Progenitor cell of endocrine pancreas (in vitro differentiated cells): ENCODE measurements at places on chromosomes 6 and 20. TPM values are rescaled to one million over a fixed set of nuclear protein-coding genes. Genes with fewer than 3 reads are reported as not detected.
A peak's percentile ranks its signal among the peaks of the same experiment; 100 is the strongest.

GRCh38 chr6:43376551-43376981 is 7.1 kb upstream of the ZNF318 start:
- no peak for DNase-seq

DNA sequence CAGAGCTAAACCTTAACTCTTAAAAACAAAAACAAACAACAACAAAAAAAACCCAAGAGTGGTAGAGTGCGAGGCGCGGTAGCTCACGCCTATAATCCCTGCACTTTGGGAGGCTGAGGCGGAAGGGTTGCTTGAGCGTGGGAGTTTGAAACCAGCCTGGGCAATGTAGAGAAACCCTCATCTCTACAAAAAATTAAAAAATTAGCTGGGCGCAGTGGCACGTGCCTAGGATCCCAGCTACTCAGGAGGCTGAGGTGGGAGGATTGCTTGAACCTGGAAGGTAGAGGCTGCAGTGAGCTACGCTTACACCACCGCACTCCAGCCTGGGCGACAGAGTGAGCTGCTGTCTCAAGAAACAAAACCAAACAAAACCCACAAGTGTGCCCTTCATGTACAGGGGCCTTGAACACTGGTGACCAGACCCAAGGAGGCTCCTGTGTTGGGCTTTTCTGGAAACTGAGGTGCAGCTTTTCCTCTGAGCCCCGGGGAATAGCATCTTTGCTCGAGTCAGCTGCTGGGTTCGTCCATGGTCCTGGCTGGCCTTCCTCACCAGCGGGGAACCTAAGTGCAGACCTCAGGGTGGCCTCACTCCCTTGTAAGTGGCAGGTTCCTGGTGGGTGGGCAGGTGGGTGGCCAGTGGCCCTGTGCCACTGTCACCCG is 39.9 kb downstream of the PYGB start:
- DNase-seq: no peak

The AGPAT1 gene
- total RNA-seq: 94.1 and 102 TPM in 2 replicates

DNA sequence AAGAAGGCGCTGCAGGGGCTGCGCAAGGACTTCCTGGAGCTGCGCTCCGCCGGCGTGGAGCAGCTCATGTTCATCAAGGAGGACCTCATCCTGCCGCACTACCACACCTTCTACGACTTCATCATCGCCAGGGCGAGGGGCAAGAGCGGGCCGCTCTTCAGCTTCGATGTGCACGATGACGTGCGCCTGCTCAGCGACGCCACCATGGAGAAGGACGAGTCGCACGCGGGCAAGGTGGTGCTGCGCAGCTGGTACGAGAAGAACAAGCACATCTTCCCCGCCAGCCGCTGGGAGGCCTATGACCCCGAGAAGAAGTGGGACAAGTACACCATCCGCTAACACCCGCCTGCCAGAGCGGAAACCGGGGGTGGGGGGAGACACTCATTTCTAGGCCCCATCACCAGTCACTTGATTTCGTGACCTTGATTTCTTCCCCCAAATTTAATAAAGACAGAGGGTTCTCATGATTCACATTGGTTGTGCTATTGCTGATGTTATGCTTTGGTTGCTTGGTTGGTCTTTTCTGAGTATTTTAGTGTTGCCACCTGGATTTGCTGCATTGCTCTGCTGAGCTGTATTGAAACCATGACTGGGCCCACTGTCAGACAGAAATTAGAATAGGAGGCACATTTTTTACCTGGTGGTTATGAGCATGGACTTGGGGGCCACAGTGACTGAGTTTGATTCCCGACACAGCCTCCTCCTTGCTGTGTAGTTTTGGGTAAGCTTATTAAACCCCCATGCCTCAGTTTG is 1.5 kb downstream of the FAM50B start:
- no peak for DNase-seq

DNA sequence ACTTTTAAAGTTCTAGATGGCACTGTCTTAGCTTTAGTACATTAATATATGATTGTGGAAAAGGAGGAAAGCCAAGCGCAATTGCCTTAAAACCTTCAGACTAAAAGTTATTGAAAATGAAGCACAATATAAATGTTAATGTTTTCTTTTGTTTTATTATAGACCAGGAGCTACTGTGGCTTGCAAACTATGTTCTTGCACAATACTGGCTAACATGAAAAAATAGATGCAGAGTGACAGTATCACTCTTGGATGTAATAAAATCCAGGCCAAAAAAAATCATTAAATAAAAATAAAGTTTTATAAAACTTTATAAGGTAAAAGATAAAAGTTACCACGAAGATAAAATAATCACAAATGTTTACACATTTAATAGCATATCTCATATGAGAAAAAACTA is 18.3 kb upstream of the PLN start:
- DNase-seq: no peak

The OR12D3 gene
- not detected in 2 replicates for total RNA-seq

DNA sequence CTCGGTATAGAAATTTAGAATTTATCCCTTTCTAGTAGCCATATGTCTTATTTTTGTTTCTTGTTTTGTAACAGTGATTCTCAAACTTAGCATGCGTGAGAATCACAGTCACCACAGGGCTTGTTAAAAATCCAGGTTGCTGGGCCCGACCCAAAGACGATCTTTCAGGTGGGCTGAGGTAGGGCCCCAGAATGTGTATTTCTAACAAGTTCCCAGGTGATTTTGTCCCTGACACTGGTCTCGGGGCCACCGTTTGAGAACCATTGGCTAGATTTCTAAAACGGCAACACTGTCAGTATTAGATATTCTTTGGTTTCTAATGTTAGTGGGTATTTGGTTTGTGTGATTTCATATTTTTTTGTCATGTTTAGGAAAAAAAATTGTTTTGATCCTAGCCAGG is 9.9 kb downstream of the PFDN4 start:
- no peak for DNase-seq

The SNX21 gene
- 12.2 and 13.1 TPM in 2 replicates for total RNA-seq

GRCh38 chr6:157184202-157185015 is 138.9 kb downstream of the TMEM242 start:
- peak; percentile 58 for DNase-seq

GRCh38 chr6:157445277-157446009 is 64.5 kb downstream of the ZDHHC14 start:
- no peak for DNase-seq

The SLC26A8 gene
- total RNA-seq: not detected in 2 replicates

- no peak for DNase-seq
These were observed 93.6 kb downstream of the RREB1 start for GRCh38 chr6:7201444-7201731.

The CAPN11 gene
- total RNA-seq: not detected in 2 replicates

DNA sequence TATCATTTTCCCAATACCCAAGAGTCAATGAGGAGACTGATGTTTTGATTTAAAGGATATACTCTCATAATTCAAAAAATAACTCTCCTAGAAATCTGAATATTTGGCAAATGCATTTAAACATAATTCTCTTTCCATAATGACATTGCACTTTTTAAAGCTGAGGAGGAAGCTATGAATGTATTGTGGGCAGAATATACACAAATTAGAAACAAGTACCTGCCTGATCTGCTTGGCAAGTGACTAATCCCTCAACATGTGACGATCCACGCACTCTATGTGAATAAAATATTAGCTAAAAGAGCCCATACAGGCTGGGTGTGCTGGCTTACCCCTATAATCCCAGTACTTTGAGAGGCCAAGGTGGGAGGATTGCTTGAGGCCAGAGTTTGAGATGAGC is 88.3 kb upstream of the CCDC28A start:
- no peak for DNase-seq

The PPP1R16B gene
- not detected in 2 replicates for total RNA-seq

The SF3B5 gene
- total RNA-seq: 115 and 116 TPM in 2 replicates

GRCh38 chr6:53112404-53112803 is 36.2 kb downstream of the GCM1 start:
- DNase-seq: no peak

The IYD gene
- total RNA-seq: 0.22 and 0.38 TPM in 2 replicates

DNA sequence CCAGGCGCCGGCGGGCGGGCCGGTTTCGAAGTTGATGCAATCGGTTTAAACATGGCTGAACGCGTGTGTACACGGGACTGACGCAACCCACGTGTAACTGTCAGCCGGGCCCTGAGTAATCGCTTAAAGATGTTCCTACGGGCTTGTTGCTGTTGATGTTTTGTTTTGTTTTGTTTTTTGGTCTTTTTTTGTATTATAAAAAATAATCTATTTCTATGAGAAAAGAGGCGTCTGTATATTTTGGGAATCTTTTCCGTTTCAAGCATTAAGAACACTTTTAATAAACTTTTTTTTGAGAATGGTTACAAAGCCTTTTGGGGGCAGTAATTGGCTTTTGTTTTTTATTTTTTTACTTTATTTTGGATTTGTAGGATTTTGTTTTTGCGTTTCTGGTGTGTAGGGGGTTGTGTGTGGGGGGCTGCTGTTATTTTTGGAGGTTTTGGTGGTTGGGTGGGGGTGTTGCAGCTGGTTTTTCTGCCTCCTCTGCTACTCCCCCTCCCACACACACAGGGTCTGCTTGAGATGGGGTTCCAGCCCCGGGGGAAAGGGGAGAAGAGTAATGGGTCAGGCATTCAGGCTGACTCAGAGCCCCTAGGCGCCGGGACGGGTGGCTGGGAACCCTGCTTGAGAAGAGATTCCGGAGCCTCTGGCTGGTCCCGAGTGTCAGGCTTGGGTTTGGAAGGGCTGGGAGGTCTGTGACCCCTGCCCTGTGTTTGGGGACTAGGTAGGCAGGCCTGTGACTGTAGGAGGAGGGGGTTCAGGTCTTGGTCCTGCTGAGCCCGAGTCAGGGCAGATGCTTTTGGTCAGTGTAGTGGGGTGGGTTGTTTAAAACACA is 2.0 kb downstream of the CEBPB start:
- DNase-seq: peak; percentile 64

- no peak for DNase-seq
These were observed 491.3 kb upstream of the GJE1 start for GRCh38 chr6:141641406-141641805.

DNA sequence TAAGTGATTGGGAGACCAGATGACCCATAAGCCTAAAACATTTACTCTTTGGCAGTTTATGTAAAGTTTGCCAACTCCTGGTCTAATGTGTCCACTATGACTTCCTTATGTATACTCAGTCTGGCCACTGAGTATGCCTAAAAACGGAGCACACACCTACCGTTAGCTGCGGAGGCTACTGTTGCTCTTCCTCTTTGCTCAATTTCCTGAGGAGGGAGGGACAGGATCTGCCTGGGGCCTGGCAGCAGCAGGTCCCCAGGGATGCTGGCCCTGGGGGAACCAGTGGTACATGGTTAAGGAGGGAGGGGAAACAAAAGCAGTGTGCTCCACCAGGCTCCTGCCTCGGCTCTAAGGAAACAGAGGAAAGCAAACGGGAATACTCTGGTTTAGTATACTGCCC is 113.5 kb downstream of the CDYL start:
- DNase-seq: no peak

DNA sequence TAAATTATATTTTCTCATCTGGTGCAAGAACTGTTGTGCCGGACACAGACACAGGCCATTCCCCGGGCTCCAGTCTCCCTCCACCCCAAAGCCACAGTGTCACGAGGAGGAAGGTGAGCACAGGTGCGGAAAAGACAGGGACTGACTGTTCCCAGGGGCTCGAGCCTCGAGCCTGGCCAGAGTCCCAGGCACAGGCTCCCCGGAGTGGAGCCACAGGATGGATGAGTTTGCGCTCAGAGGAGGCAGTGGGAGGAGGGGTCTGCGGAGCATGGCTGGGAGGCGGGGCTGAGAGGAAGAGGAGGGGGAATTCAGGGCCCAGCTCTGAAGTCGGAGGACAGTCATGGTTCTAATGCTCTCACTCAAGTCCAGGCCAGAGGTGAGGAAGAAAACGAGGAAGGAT is 284.8 kb downstream of the SMOC2 start:
- DNase-seq: no peak

The RNF182 gene
- total RNA-seq: 1.9 and 2.5 TPM in 2 replicates

DNA sequence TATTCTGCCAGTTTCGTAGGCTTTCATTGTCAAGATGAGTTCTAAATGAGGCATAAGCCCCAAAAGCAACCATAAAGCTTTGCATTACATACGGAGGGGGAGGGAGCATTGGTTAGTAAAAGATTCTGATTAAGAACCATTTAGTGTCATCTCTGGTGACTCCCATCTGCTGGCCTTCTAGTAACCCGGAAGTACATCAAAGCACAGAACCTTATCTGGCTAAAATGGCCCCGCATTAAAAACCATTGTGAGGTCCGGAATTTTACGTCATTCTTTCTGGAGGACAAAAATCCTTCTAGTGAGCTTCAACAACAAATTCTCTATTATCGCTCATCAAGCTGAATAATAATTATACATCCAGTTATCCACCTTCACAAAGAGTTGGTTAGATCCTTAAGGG is 37.8 kb downstream of the METTL24 start:
- DNase-seq: no peak

The BEND6 gene
- 0.46 and 0.64 TPM in 2 replicates for total RNA-seq

GRCh38 chr20:11195899-11196558 is 522.2 kb upstream of the JAG1 start:
- no peak for DNase-seq

GRCh38 chr6:13841936-13842335 is 27.6 kb upstream of the MCUR1 start:
- DNase-seq: no peak

- no peak for DNase-seq
These were observed 858 bp downstream of the FAM83D start for GRCh38 chr20:38926934-38927616.

GRCh38 chr6:45830441-45831139 is 185.1 kb downstream of the CLIC5 start:
- no peak for DNase-seq

GRCh38 chr6:41208439-41209106 is 7.6 kb upstream of the TREML2 start:
- DNase-seq: no peak

The TMEM239 gene
- not detected in 2 replicates for total RNA-seq

The MOXD1 gene
- total RNA-seq: 8.4 and 8.9 TPM in 2 replicates

GRCh38 chr6:159640322-159640721 is 52.7 kb downstream of the SOD2 start:
- DNase-seq: no peak

GRCh38 chr6:133396233-133396983 is 155.3 kb downstream of the EYA4 start:
- no peak for DNase-seq

DNA sequence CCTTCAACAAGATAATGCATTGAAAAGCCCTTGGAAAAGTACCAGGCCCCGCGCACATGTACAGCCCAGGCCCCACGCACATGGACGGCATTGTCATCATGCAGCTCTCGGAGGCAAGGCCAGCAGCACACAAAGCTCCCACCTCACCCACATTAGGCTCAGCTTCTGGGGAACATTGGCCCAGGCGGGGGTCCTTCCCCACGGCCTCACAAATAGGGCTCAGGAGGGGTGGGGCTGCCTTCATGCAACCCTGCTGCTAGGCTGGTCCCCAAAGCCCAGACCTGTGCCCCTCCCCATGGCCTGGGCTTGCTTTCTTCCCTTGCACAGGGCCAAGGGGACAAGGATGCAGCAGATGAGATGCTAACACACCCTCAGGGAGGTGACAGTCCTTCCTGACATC is 26.7 kb downstream of the NPEPL1 start:
- DNase-seq: no peak

- no peak for DNase-seq
These were observed 96.8 kb downstream of the HIVEP2 start for GRCh38 chr6:142848156-142848555.

GRCh38 chr6:72316675-72317380 is 305.0 kb upstream of the KCNQ5 start:
- DNase-seq: no peak

- DNase-seq: no peak
These were observed 231.2 kb downstream of the ANKRD60 start for GRCh38 chr20:57996936-57997890.
